ENCODE measurements at places on chromosomes 12 and 14.
A peak's percentile ranks its signal among the peaks of the same experiment; 100 is the strongest.

DNA sequence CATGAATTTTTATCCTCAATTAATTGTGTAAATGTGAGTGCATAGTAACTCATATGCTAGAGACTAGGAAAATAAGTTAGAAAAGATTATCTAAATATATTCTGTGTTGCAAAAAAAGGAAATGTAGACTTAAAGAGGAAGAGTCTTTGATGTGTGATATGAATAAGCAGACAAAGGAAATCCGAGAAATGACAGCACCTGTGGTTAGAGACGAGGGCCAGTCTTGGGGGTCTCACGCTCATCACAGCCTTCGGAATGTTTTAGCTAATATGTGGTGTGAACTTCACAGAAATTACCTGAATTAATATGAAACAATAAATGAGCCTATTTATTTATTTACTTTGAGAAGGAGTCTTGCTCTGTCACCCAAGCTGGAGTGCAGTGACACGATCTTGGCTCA lies 11.6 kb downstream of the ATP6V0A2 start:
- no peak for DNase-seq

- DNase-seq = no peak
Measured at GRCh38 chr14:21268617-21269251, 508 bp downstream of the HNRNPC start.

DNA sequence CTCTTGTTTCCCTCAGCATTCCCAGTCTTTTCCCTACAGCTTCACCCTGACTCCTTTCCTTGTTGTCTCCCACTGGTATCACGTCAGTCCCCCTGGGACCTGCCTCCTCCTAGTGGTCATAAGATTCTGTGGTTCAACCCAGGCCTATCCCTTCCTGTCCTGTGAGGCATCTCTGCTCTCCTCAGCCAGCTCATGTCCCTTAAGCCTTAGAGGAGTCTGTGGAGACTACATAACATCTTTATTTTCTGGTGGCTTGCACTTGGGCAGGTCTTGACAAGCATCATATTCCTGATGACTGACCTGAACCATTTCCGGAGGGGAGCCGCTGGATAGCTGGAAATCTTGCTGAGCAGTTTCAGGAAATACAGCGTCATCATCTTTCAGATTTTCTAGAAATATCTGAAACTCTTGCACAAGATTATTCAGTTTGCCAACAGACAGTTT lies 688 bp downstream of the C12orf71 start:
- DNase-seq = no peak

- DNase-seq = no peak
Measured at GRCh38 chr14:67679006-67679405, 4.6 kb upstream of the VTI1B start.

- no peak for DNase-seq
Measured at GRCh38 chr14:54251356-54251755, 145.5 kb upstream of the CDKN3 start.

- DNase-seq = no peak
Measured at GRCh38 chr14:69395929-69396328, 2.2 kb downstream of the ERH start.

GRCh38 chr14:33114331-33114730 lies 175.7 kb downstream of the NPAS3 start:
- no peak for DNase-seq

DNA sequence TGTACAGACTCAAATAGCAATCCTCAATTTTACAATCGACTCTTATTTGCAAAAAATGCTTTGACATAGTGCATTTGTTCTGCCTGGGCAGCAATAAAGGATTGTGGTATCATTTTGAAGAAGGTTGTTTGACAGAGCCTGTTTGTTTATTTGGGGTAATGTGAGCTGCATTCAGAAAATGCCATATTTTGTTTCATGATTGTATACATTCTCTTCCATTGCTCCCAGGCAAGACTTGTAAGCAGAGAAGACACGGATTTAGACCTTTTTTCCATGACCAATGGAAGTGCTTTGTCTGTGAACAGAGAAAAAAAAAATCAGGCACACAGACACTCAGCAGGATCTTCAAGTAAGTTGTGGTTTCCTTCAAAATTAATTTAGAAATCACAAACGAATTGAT lies 35.5 kb upstream of the ALX1 start:
- DNase-seq = no peak

DNA sequence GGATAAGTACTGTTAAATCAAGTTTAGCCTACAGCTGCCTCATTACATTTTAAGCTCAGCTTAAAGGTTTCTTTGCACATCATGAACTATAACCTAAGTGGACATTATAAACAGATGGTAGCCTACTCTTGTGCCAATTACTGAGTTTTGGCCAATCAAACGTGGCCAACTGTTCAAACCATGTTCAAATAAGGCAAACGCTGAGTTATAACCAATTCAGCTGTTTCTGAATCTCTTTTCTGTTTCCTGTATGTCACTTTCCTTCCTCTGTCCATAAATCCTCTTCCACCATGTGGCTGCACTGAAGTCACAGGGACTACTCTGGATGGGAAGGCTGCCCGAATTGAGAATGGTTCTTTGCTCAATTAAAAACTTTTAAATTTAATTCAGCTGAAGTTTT lies 98.4 kb downstream of the BCAT1 start:
- DNase-seq = no peak

GRCh38 chr12:73612551-73612950 lies 925.1 kb upstream of the ATXN7L3B start:
- no peak for DNase-seq

- no peak for DNase-seq
Measured at GRCh38 chr12:52225752-52226151, 7.3 kb upstream of the KRT7 start.

DNA sequence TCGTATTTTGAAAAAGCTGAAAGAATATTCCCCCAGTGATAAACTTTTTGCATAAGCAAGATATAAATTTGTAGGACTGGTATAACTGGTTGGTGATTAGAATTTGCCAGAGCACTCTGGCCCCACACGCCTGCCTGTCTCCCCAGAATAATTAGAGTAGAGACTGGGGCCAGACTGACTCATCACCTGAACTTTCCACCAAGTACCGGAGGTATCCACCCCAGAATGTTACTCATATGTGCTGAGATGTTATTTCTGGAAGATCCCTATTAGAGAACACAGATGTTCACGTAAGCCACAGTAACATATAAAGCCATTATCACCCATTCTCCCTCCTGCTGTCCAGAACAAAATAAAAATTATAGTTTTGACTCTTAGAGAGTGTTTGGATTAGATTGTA lies 49.5 kb upstream of the PIWIL1 start:
- DNase-seq = no peak

DNA sequence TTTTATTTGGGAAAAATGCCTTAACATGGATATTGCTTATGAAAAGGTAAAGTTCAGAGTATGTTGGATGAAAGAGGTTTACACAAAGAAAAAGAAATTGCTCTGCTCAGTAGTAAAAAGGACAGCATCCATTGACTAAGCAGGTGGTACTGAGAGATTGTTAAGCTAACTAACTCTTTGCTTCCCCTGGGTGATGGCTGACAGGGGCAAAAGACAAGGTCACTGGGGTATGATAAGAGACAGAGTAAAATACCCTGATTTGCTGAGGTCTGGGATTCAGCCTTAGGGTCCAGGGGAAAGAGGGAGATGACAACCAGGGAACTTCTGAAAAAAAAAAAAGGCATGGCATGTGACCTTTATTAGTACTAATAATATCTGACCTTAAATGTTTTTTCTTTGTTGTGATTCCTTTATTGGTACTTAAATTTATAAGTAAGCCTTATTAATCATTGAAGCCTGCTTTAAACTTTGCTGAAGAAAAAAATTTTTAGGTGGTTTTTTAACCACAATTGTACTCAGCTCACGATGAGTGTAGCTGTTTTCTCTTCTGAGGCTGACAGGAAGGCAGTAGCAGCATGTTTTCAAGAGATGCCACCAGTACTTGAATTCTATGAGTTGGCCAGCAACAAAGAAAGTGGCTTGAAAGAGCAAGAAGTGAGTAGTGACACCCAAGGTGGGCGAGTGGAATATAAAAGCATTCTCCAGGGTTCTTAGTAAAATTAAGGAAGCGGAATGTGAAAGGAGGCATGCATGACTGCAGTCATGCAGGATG lies 43.7 kb upstream of the KITLG start:
- DNase-seq = no peak

DNA sequence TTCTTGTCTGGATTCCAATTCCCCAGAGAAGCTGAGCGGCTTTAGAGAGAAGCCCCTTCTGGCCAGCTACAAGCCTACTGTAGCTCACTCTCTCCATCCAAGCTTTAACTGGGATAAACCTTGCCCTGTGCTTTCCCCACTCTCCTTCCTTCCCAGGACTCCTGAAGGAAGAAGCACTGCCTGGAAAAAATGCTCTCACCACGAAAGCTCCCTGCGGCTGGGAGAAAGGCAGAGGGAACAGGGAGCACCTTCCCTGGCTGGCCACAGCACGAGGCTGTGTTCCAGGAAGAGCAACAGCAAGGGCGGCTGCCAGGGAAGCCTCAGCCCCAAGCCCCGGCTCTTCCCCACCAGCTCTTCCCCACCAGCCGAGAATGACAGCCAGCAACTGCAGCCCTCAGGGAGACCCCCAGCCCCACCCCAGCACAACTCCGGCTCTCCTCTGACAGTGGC lies 40.8 kb upstream of the PNMA1 start:
- no peak for DNase-seq

DNA sequence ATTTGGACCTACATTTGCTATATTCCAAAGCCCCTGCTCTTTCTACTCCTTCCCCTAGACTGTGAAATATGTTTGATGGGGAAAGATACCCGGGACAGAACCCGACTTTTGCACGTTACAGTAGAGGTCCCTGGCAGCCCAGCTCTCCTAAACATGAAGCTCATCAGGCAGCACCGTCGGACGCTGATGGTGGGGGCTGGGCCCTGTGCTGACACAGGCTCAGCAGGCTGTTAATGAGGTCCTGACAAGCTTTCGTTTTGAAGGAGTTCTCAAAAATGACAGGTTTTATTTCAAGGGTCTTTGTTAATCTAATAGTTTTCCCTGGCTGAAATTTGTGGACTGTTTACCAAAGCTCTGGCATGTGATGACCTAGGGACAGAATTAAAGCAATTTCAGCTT lies 102.3 kb downstream of the SLC25A47 start:
- DNase-seq = no peak

DNA sequence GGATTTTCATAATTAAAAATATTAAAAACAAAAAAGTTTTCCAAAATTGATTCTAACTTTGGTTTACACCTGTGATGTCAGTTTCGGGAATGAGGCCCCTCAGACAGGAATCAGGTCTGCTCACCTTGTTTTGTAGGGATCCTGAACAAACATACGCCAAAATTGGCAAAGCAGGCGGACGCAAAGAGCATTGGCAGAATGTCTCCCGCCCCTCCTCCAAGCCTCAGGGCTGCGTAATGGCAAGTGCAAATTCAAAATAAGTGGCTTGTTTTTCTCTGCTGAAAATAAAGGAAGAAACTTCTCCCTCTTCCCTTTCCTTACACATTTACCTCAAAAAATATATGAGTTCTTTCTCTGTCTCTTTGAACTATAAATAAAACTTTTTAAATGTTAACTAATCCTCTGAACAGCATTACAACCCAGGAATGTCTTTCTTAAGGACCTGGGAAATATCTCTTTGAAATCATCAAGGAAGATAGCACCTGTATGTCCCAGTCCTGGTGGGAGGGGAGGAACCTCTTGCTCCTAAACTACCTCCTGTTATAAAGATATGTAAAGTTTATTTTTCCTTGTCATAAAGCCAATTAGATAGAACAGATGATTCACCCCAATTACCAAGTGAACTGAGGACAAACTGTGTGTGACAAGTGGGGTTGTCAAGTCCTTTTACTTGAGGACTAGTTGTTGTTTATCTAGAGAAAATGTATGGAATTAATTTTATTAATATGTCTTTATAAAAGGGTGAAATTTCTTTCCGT lies 16.5 kb downstream of the OR6J1 start:
- DNase-seq = no peak

- no peak for DNase-seq
Measured at GRCh38 chr12:100490056-100490455, 16.4 kb downstream of the NR1H4 start.

DNA sequence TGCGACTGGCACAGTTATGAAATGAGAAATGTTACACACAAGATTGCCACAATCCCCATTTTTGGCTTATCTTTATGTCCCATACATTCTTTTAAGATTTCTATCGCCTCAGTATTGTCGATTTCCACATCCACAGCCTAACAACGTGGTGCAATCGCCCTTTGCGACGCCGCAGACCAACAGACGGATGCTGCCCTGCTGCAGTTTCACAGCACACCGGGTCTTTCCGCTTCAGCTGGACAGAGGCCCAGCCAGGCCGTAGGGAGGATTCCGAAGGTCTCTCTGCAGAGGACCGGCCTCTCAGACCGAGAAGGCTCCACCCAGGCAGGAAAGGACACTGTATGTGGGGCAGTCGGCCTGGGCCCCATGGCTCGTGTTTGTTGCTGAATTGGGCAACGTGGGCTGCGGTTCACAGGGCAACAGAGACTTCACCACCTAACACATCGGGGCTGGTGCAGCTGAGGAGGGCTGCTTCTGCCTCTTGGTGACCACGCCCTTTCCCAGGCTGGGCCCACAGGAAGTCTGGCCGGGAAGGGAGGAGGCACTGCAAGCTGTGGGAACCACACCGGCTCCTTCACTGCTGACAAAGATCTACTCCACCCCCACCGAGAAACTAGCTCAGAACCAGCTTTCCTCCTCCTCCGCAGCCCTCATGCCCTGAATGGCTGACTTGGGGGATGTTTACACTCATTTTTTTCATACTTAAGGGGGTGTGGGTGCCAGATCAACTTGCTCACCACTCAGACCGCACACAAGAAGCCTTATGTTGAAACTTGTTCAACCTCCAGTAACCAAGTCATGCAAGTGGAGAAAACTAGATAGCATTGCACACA lies 32.9 kb upstream of the MDM1 start:
- peak; percentile 66 for DNase-seq
